ENCODE measurements at places on chromosomes 2 and 18.

DNA sequence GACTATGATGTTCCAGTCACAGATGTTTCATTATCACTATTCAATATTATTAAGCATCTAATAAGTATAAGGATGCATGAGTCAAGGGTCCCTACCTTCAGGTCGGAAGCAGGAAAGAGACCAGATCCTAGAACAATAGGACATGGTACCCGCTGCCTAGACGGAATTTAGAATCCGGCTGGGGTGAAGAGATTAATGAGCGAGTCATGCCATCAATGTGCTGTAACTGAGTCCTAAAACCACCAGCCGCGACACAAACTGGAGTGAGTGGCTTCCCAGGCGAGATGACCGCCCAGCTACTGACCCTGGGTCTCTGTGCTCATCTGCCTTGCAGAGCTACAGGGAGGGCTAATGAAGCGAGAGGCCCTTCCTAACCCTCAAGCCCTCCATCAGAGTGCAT lies 73.6 kb downstream of the DNMT3A start:
- DNase-seq = no peak

DNA sequence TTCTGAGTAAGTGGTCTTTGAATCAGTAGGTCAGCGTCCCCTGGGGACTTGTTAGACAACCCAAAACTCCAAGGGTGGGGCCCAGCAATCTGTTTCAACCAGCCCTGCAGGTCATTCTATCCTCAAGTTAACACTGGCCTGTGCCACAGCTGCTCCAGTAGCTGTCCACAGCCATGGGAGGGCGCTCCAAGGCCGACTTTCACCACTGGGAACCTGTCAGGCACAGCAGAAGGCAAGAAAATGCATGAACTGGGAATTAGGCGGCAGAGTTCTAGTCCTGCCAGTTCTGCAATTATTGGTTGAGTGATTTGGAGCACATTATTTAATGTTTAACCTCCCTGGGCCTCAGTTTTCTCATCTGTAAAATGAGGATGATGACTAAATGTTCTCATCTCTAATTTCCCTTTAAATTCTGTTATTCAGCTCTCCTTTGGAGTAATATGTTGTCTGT lies 17.4 kb upstream of the MRPL33 start:
- peak; percentile 40 for DNase-seq

DNA sequence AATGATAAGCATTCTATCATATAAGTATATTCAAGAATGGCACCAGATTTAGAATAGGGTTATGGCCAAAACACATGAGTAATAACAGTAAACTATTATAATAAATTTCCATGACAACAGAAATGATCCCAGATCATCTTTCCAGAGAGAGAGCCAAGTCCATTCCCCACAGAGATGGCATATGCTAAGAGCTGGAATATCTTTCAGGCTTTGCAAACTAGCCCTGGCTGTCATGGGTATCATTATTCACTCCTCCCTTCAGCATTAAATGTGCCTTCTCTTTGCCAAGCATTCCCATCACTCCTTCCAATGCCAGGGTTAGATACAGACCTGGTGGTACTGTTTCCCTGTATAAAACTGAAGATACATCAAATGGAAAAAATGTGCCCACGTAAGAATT lies 10.9 kb downstream of the FEZ2 start:
- DNase-seq = no peak

- DNase-seq = no peak
Observed at GRCh38 chr2:84461310-84461709, 2.2 kb upstream of the SUCLG1 start.

GRCh38 chr2:237178396-237178795 lies 92.7 kb downstream of the COPS8 start:
- DNase-seq = no peak

DNA sequence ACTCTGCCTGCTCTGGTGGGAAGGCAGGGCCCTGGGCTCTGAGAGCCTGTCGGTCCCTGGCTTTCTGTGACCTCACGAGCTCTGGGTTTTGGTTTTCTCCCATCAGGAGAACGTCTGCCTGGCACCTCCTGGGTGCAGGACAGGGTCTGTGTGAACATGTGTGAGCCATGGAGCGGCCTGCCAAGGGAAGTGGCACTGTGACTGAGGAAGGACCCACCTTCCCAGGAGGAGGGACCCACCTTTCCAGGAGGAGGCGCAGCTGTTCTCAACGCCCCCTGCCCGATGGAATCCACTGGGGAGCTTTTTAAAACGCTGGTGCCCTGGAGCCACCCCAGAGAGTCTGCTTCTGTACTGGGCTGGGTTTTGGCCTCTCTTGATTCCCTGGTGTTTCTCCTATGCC lies 168.7 kb downstream of the GLI2 start:
- no peak for DNase-seq

DNA sequence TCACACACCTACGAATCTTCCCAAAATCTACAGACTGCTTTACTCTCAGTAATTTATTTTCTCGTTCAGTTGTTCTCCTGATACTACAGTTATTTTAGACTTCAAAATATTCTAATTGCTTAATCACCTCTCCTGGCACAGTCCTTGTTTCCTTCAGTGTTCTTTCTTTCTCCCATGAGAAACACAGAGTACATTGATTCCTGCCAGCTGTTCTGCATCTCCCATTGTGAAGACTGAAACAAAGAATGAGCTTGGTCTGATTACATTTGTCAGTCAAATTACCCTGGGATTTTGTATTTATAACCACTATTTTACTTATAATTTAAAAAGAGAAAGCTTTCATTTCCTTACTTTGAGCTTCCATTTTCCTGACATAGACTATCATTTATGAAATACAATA lies 63.9 kb upstream of the TANK start:
- DNase-seq = no peak

GRCh38 chr2:233021771-233022170 lies 8.7 kb upstream of the NGEF start:
- DNase-seq = no peak

DNA sequence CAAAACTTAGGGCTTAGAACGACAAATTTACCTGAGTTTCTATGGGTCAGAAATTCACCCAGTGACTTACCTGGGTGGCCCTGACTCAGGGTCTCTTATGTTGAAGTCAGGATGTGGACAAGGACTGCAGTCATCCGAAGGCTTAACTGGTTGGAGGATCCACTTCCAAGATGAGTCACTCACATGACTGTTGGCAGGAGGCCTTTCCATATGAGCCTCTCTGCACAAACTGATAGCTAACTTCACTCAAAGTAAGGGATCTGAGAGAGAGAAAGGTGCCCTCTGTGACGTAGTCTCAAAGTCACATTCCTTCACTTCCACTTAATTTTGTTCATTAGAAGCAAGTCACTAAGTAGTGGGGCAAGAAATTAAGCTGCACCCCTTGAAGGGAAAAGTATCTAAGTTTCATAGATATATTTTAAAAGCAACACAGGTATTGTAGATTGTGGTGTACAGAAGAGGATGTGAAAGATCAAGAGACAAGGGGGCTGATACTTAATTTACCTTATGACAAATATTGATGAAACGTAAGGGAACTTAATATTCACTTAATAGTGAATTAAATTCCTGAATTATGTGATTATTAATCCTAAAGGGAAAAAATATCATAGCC lies 48.4 kb downstream of the TANK start:
- no peak for DNase-seq

- no peak for DNase-seq
Observed at GRCh38 chr18:46009125-46009840, 42.2 kb upstream of the EPG5 start.

GRCh38 chr2:195672674-195673073 lies 15.6 kb downstream of the SLC39A10 start:
- no peak for DNase-seq

DNA sequence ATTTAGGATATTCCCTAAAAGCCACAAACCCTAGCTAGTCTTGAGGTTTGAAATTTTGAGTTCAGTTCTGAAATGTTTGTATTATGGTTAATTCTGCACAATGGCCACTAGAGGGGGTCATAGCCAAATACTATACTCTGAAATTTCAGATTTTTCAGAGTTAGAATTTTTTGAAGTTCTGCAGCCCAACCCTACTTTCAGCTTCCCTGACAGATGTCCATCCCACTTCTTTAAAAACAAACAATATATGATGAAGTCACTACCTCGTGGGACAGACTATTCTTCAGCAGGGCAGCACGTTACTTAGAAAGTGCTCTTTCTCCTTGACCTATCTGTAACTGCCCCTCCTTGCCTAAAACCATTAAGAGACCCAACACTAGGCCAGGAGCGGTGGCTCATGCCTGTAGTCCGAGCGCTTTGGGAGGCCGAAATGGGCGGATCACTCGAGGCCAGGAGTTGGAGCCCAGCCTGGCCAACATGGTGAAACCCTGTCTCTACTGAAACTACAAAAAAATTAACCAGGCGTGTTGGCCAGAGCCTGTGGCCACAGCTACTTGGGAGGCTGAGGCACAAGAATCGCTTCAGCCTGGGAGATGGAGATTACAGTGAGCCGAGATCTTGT lies 48.2 kb upstream of the PAPOLG start:
- no peak for DNase-seq

DNA sequence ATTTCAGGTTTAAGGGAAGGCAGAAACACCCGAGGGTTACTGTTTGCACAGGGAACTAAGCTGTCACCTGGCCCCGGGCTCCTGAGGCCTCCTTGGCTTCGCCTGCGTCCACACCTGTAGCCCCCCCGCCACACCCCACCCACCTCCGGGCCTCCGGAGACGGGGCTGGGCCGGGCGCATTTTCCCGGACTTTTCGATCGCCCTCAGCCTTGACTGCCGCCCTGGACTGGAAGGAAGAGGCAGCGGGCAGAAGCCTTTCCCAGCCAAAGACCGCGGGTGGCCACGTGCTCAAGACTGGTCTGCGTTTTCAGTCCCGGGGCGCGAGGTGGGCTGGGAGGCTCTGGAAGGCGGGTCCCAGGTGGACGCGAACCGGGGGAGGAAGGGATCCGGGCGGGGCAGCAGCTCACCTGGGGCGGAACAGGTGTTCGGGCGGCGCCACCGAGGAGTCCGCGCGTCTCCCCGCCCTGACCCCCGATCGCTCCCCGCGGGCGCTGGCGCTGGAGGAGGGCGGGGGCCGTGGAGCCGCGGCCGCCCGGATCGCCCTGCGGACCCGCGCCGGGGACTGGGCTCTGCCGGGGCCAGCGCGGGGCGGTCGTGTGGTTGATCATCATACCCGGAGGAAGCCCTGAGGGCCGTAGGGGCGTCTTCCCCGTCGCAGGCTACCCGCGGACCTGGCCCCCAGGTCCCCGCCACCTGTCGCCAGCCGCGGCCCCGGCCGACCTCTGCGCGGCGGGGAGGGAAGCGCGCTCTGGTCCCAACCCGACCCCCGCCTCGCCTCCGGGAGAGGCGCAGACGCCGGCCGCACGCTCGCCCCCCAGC lies 3.2 kb downstream of the ID2 start:
- DNase-seq = no peak

- no peak for DNase-seq
Observed at GRCh38 chr2:231152800-231153557, 28.1 kb upstream of the HTR2B start.

DNA sequence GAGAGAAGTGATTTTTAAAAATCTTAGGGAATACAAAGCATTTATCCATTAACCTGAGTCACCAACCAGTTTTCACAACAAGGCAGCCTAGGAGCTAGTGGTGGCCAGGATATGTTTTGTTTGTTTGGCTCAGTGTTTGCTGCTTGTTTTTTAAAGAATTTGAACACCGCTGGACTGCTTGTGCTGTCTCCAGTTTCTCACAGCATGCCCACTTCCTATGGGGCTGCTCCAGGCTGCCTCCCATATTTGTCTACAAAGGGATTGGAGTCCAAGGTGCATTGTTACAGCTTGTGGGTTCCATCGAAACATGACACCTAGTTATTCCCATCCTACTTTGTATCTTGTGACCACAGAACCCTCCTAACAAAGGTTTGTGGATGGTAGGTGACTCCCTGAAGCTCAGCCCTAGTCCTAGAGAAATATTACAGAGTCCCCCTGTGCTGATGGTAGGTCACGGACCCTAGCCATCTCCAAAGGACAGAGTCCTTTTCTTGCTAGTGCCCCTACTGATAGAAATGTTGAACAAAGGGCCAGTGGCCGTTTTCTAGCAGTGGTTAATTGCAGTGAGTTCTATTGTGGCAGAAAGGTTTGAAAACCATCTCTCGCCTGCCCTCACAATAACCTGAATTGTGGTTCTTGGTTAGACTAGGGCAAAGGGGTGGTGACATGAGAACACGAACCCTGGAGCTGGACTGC lies 23.2 kb downstream of the GPR39 start:
- DNase-seq = no peak

- DNase-seq = no peak
Observed at GRCh38 chr2:69578198-69578540, 65.4 kb downstream of the AAK1 start.

DNA sequence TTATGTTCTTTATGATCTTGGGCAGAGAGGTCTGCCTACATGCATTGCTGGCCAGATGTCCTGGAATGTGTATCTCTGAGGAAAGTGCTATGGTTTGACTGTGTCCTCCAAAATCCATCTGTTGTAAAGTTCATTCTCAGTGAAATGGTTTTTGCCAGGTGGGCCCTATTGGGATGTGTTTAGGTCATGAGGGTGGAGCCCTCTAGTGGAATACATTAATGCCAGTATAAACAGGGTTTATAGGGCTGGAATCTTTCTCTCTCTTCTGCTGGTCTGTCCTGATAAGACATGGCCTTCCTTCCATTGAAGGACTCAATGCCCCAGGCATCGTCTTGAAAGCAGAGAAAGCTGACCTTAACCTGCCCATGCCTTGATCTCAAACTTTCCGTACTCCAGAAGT lies 258.5 kb downstream of the RPIA start:
- no peak for DNase-seq

GRCh38 chr2:209673811-209674210 lies 97.8 kb upstream of the UNC80 start:
- DNase-seq = no peak

GRCh38 chr2:49111006-49111405 lies 43.3 kb downstream of the FSHR start:
- no peak for DNase-seq

- DNase-seq = peak; percentile 39
Observed at GRCh38 chr2:165863810-165864261, 69.8 kb upstream of the GALNT3 start.

GRCh38 chr2:55054106-55054875 lies 4.0 kb upstream of the RTN4 start:
- DNase-seq = no peak

DNA sequence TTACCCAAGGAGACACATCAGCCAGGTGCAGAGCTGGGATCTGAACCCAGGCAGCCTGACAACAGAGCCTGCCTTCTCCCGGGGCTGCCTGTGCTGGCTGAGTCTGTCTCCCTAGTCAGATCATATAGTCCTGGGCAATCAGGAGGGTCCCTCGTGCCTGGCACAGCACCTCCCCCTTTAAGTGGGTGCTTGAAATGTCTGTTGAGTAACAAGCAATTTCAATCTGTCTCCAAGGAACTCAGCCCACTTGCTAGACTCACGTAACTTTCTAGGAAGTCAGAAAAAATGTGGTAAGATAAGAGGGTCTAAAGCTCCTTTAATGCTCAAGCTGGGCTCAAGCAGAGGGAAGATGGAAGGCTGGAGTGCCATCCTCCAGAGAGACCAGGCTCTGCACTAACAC lies 51.9 kb downstream of the REEP1 start:
- no peak for DNase-seq

DNA sequence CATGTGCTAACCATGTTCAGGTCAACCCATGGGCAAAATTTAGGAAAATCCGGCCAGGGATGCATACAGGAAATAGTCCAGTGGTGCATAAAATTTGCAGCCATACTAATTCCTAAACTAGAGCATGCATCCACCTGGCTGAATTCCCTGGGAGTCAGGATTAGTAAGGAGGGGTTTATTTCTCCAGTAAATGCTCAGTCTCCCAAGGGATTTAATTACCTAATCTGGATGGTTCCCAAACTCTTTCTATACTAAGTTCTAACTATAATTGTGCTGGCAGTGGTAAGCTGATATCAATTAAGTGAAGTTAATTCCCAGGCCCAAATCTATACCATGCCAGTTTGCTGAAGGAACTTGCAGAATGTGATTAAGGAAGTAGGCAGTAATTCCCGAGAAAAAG lies 26.2 kb upstream of the EVA1A start:
- DNase-seq = no peak

- DNase-seq = no peak
Observed at GRCh38 chr2:201978986-201979385, 54.7 kb upstream of the FZD7 start.

All from hypothalamus (tissue), 51 donors.